ENCODE measurements at places on chromosomes 6 and 20.

DNA sequence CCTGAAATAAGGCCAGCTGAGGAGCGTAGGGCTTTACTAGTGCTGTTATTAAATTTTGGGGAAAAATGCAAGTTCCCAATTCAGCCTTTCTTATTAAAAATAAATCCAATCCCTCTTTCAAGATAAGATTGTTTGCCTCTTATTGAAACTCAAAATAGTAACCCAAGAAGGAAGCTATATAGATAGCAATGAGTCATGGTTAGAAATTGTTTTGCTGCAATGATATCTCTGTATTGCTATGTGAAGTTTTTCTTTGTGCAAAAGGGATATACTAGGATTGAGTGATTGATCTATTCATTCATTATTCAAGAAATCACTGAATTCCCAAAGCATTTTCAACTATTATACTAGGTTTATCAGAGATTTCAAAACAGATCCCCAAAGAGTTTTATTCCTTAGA lies 93.0 kb upstream of the HDAC2 start:
- DNase-seq = no peak

- no peak for DNase-seq
These were observed 20.4 kb downstream of the NR2E1 start for GRCh38 chr6:108186226-108186625.

DNA sequence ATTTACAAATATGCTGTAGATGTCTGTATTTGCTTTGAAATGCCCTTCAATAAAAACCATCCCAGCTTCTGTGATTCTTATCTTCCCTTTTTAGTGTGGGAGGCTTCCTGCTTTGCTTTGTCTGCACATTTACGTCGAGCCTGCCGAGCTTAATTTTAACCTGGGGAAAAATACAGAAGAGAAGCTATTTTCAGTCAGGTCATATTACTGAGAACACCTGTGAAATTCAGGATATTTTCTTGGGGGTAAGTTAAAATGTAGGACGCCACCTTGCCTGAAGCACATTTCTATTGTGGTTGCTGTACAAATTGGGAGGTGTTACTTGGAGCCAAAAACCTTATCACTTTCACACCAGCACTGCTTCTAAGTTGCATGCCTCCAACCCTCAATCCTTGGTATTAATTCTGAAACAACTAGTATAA lies 43.6 kb upstream of the FUCA2 start:
- DNase-seq = no peak

DNA sequence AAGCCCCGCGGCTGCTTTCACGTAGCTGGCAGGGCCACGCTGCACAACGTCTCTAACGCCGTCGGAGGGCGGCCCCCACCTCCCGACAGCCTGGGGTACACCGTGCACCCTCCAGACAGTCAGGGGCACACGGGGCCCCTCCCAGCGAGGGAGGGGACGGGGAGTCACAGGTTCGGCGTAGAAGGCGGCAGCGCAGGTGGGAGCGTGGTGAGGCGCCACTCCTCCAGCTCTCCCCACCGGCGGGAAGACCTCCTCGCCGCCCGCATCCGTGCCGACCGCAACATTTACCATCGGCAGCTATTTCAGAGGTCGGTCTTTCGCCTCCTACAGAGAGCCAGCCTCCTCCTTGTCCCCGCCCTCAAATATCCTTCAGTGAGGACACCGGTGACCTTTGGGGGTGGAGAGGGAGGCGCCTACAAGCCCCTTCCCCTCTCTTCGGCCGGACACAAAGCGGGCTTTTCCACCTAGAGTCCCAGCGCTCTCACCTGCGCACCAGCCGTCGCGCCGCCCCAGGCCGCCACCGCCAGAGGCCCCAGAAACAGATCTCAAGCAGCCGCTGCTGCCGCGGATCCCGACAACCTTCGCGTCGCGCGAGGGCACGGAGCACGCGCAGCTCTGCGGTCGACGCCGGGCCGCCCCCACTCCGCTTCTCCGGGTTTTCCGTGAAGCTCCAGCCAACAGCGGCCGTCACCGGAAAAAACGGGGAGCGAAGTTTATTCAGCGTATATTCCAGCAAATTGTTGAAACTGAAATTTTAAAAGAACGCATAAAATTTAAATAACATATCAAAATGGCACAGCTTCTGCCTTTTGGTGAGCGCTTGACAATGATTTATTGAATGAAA lies at the start of gene MKKS:
Gene MKKS, minus strand, starts transcription at position 600 of the 844 bp plus-strand sequence. CDS start 20,708 bp downstream, outside the sequence.
- DNase-seq = peak; percentile 93

- DNase-seq = no peak
These were observed 5.2 kb upstream of the ENPP5 start for GRCh38 chr6:46175976-46176375.

GRCh38 chr6:54813892-54814291 lies 32.7 kb upstream of the FAM83B start:
- no peak for DNase-seq

GRCh38 chr6:159217595-159218275 lies 48.5 kb downstream of the FNDC1 start:
- DNase-seq = peak; percentile 54

- DNase-seq = no peak
These were observed 63.4 kb downstream of the AHI1 start for GRCh38 chr6:135434095-135434494.

GRCh38 chr20:57650756-57651483 lies 30.7 kb upstream of the ZBP1 start:
- no peak for DNase-seq

GRCh38 chr6:17416806-17417205 lies 23.4 kb downstream of the CAP2 start:
- no peak for DNase-seq

- DNase-seq = no peak
These were observed 662.4 kb downstream of the EPHA7 start for GRCh38 chr6:92756912-92757311.

DNA sequence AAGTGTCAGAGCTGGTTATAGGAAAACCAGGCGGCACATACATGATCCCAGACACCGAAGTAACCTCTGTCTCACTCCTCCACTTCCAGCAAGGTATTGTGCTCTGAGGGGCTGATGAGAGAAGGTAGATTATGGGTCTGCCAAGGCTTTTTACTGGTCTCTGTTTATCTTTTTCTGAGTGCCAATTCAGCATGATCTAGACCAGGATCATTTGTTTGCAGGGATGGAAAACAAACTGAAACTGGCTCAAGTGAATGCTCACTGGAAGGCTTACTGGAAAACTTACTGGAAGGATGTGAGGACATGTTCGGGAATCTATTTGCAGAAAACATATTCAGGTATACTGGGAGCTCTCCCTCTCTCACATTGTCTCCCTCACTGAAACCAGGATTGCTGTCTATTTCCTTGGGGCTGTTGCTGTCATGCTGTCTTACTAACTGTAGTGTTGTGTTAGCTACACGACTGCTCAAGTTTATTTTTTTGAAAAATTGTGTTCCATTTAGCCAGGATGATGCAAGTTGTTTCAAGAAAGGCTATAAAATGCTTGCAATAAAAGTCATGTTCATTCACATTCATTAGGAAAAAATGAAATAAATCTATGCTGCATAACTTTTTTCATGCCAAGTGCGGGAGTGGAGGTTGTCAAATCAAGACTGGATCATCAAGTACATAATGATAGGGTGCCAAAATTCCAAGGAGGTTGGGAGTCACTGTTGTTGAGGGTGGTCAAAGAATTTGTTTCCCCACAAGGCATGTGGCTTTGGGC lies 37.0 kb downstream of the KLHL31 start:
- DNase-seq = no peak

GRCh38 chr6:138726066-138726756 lies 47.4 kb upstream of the CCDC28A start:
- DNase-seq = no peak

- no peak for DNase-seq
These were observed 6.0 kb upstream of the ARMC12 start for GRCh38 chr6:35730745-35731413.

- no peak for DNase-seq
These were observed 95.6 kb downstream of the RAMACL start for GRCh38 chr6:166490671-166491500.

GRCh38 chr20:50034567-50035180 lies 51.9 kb downstream of the SNAI1 start:
- DNase-seq = no peak

GRCh38 chr6:122268394-122268793 lies 131.1 kb upstream of the HSF2 start:
- DNase-seq = no peak
